ENCODE measurements at places on chromosomes 6 and 20.

DNA sequence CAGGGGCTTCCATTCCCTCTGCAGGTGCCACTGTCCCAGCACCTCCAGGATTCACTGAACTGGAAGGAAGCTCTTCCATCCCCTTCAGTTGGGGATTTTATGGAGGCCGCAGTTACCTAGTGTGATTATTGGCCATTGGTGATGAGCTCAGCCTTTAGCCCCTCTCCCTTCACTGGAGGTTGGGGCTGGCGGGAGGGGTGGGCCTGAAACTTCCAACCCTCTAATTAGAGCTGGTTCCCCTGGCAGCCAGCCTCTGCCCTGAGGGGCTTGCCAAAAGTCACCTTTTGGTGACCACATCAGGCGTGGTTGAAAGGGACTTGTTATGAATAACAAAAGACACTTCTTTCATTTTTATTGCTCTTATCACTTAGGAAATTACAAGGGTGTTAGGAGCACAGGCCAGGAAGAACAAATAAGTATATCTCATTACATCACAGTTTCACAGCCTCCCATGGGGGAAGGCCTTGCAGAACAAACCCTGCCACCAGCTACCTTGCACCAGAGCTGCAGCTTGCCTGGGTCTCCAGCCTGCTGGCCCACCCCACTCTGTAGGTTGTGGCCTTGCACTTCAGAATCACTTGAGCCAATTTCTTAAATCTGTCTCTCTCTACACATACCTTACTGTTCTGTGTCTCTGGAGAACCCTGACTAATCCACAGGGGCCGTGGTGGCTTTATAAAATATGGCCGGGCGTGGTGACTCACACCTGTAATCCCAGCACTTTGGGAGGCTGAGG lies 5.0 kb downstream of the PYGB start:
- no peak for DNase-seq

GRCh38 chr20:45538209-45538799 lies 978 bp downstream of the WFDC6 start:
- DNase-seq, result no peak

DNA sequence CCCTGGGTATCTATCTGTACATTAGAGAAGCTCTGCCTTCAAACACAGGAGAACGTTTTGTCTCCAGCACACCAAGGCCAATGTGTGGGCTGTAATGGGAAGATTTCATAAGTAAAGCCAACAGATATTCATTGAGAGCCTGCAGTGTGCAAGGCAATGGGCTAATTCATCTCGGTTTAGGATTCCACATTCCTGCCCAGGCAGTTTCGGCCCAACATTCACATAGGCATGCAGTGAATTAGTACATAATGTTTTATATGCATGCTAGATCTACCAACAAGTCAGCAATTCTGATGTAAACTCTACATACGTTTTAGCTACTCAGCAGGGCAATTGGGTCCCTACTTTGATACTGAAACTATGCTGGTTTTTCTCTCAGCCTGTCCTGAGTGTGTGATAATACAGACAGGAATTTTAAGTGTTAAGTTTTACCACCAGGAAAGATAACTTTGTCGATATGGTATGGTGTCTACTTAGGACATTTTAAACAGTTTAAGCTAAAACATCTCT lies 46.9 kb upstream of the NAA20 start:
- DNase-seq, result no peak

DNA sequence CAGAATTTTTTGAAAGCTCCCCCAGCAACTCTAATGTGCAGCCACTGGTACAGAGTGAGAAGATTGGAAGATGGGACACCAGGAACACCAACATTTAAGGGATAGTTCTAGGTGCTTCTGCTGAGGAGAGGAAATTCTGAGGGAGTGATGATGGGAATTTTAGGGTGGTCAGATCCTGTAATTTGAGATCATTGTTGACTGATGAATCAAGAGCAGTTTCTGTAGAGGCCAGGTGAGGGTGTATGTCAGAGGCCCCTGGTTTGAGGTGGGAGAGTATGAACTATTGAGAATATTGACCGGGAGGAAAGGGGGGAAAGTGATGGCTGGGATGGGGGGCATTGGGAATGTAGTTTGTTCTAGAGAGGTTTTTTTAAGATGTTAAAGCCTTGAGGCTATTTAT lies 47.2 kb downstream of the PTPRA start:
- DNase-seq, result no peak

DNA sequence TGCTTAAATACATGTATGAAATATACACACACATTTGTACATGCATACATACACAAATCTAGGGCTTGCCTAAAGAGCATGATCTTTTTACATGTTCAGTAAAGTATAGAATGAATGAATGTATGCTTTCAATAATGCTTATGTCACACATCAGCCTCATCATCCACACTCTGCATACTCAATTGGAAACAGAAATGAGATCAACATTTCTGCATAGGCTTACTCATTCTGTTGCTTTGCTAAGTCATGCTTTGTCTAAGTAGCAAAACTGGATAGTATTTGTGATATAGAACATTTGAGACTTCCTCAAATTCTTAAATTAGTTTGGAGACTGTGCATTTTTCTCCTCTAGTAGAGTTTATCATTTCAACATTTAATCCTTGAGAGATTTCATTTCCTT lies 343.3 kb downstream of the ADGRB3 start:
- DNase-seq, result no peak

DNA sequence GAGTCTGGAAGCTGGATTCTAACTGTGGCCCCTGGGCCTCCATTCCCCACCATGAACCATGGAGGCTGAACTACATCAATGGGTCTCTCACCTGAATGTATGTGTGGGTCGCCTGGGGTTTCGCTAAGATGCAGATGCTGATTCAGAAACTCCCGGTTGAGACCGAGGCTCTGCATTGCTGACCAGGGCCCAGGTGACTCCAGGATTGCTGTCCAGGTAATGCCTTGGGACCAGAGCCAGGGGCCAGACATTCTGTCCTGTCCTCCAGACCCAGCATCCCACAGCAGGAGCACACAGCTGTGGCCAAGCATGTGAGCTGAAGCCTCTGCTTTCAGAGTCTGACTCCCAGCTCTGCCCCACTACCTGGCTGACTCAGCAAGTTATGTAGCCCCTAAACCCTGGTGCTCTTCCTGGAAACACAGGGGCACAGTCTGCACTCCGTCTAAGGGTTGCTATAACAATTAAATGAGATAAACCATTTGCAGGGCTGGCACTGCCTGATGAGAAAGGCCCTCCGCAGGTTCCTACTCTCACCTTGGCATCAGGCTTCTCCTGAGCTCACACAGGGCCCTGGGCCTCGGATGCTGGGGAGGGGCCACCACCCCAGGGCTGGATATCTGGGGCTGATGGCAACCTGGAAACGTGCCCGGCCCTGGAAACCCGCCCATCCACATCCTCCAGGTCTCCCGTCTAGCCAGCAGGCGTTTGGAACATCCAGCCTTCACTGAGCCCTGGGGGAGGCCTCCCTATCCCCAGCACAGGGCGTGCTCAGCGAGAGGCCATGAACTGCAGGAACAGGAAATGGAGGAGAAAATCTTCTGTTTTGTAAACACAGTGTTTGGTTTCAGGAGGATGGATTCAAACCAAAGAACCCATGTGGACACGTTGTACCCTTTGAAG lies 175.7 kb downstream of the DLL1 start:
- no peak for DNase-seq

GRCh38 chr20:48578397-48579098 lies 249.3 kb downstream of the PREX1 start:
- peak; percentile 66 for DNase-seq

DNA sequence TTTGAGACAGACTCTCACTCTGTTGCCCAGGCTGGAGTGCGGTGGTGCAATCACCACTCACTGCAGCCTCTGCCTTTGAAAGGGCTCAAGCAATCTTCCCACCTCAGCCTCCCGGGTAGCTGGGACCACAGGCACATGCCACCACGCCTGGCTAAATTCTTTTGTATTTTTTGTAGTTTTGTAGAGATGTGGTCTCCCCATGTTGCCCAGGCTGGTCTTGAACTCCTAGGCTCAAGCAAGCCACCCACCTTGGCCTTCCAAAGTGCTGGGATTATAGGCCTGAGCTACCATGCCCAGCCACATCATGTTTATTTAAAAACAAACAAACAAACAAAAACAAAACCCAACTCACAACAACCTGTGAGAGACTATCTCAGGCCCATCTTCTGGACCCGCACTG lies 29.7 kb upstream of the APCDD1L start:
- DNase-seq, result no peak

DNA sequence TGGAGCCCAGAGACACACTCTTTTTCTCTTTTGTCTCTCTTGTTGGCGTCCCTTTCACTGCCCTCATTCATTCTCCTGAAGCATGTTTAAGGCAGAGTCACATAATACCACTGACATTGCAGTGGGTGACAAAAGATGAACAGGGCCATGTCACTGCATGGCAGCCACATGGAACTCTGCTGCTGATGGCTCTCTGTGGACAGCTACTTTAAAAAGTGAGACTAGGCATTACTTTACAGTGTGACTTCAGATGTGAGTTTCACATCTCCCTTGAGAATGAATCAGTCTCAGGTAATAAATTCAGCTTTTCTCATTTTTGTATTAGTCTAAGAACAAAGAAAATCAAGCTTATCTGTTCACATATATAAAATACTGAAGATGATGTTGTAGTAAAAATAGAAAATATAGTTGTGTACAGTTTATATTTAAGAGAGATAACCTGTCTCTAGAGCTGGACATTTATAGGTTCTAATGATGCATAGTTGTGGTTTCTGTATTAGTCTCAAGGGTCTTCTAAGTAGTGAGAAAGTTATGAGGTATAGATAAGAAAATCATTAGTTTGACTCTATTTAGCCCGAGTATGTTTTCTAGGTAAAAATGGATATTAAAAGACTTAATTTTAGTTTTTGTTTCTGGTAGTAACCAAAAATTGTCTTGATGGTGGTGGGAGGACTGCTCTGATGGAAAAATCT lies 6.1 kb downstream of the MRS2 start:
- no peak for DNase-seq

GRCh38 chr20:23325107-23325506 lies 25.5 kb upstream of the NXT1 start:
- no peak for DNase-seq

- DNase-seq, result no peak
Measured at GRCh38 chr6:123986938-123987337, 183.3 kb downstream of the NKAIN2 start.

- no peak for DNase-seq
Measured at GRCh38 chr20:19785983-19786285, 27.9 kb downstream of the RIN2 start.

DNA sequence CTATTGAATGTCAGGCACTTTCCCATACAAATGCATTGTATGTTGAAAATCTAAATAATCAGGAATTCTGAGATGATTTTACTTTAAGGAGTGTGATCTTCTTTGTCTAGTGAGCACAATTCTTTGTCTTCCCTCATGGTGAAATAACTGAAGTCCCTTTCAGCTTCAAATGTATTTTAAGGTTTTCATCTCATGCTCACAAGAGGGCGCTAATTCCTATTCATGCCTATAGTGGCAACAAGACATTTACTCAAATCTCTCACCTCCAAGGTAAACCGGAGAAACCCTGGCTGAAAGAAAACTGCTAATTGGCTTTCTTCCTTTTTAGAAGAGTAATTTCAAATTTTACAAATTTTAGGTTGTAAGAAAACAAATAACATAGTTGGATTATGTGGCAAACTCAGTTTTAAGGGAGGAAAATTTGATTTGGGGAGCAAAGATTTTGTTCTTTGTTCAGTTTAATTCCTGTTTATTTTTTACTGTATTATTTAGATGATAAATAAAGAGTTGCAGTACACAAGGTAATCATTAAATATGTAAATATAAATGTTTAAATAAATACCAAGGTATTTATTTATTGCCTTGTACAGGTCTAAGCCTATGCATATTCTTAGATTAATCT lies 69.1 kb downstream of the SLC35F1 start:
- peak; percentile 7 for DNase-seq

DNA sequence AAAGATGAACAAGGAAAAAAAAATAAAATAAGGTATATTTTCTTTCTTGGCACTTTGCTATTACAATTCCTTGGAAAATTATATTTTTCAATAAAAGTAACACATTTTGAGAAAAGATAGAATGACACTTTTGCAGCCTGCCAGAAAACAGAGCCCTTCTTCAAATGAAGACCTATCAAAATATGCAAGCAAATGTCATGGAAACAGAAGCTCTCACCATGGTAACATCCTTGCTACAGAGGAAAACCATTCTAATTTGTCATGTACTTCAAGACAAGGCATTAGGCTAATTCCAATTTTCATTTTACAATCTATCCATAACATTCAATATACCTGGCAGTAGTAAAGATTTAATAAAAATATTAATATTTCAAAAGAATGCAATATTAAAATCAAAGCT lies 177.9 kb downstream of the RNGTT start:
- no peak for DNase-seq

DNA sequence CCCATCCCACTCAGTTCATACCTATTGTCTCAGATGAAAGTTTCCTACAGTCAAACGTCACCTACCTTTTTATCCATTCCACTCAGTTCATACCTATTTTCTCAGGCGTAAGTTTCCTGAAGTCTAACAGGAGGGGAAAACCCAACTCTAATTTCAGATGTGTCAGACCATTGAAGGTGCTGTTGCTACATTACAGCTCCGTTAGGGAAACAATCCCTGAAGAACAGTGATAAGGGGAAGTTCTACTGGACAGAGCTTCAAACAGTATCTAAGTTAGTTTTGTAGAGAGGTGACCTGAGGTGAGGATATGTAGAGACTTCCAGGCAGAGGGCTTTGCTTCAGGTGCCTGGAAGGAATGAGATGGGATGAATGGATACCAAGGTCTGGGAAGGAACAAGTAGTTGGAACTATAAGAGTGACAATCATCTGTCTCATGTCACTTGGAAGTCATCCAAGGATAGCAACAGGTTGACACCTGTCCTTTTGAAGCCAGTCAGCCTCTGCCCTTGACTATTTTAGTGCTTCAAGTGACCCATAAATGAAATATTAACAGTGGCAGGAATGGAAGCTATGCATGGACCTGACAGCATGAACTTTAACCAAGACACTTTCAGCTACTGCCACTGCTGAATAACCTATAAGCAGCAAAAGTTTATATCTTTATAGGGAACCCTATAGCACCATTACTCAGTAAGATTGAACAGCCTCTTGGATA lies 191.6 kb upstream of the MOCS1 start:
- no peak for DNase-seq

GRCh38 chr6:16723826-16724225 lies 37.4 kb downstream of the ATXN1 start:
- no peak for DNase-seq

- DNase-seq, result no peak
Measured at GRCh38 chr6:31736768-31737314, 511 bp upstream of the CLIC1 start.

DNA sequence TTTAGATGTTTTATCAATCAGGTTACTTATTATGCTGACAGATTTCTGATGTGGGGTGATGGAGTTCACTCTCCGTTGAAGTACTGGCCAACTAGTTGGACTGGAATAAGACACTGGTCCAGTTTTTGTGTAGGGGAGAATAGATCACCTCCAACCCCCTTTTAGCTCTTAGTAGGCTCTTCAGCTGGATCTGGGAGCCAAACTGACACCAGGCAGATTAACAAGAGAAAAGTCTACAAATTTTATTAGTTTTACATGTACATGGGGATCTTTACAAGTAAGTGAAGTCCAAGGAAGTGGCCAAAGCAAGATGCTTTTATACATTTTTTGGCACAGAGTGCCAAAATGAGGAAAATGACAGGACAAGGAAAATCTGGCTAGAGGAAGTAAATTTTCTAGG lies 107.1 kb downstream of the UBE3D start:
- no peak for DNase-seq

- no peak for DNase-seq
Measured at GRCh38 chr20:62609279-62609720, 33.0 kb upstream of the SLCO4A1 start.
